T-helper 17 cell (primary cell): ENCODE measurements at places on chromosomes 11 and 22.

DNA sequence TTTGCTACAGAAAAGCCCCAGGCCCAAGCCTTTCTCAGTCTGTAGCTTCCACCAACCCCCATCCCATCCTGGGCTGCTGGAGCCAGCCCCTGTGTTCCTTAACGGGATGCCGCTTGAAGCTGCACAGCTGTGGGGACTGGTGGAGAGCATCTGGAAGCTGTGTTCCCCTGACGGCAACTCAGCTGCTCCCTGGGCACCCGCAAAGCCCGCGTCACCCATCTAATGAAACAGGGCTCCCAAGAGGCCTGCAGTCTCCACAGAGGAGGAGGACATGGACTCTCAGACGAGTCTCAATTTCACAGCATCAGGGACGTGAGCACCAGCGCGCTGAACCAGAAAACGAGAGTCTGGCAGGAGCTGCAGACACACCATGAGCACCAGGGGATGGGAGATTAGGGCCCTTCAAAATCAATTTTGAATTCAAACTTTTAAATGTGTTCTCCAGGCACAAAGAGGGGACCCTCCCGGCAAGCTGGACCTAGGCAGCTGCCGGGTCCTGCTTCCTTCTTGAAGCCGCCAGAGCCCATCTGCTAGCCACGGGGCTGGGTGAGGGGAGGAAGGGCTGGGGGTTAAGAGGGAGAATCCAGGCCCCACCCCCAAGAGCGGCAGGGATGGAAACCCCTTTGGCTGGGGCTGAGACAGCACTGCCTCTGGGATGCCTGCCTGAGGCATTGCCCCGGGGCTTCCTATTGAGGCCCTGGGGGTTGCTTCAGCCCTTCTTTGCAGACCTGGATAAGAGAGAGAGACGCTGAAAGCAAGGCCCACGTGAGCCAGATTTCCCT, 21.0 kb downstream of the LMO1 start:
- no peak for DNase-seq

- DNase-seq: no peak
Measured at GRCh38 chr11:46902694-46903093, 15.7 kb downstream of the LRP4 start.

DNA sequence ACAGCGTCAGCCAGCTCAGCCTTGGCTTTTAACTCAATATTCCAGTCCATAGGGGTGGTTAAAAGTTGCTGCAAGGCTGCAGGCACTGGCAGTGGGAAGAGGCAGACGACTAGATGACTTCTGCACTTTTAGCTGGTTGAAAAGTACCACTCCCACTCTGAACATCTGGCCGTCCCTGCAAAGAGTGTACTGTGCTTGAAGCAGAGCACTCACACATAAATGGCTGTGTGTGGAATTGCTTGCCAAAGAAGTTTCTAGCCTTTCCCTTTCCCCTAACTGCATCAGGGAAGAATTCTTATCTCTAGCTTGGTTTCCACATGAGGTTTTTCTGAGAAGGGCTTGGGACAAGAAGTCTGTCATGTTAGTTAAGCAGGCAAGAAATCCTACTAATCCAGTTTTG, 5.1 kb upstream of the PHLDB1 start:
- DNase-seq: no peak

DNA sequence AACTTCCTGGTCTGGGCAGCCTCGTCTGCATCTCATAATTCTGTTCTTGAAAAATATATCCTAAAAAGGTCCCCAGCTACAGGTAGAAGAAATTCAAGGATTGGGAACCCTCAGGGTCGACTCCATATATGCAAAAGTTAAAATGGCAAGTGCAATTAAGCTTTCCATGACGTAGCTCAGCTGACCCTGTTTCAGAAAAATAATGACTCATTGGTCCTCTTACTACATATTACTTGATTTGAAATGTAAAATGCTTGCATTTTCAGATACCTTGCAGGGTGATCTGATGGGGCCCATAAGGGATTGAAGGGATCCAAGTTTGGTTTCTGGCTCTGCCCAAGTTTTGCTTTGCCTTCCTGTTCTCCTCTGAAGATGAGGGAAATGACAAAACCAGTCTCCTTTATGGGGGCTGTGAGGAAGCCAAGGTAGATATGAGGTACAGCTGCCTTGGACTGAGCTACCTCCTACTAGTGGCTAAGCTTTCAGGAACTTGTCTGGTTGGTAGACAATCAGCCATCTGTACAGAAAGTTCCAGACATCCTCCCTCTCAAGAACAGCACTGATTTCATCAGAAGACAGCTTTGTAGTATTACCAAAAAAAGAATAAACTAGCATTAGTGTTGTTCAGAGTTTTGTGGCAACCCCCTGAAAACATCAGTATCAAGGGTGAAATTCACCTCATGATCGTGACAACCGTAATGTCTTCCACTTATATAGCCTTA, 177.3 kb downstream of the DBX1 start:
- DNase-seq: no peak

- no peak for DNase-seq
Measured at GRCh38 chr22:47124961-47125360, 362.5 kb downstream of the TBC1D22A start.

GRCh38 chr22:23829845-23830372, 8.9 kb downstream of the DERL3 start:
- no peak for DNase-seq

DNA sequence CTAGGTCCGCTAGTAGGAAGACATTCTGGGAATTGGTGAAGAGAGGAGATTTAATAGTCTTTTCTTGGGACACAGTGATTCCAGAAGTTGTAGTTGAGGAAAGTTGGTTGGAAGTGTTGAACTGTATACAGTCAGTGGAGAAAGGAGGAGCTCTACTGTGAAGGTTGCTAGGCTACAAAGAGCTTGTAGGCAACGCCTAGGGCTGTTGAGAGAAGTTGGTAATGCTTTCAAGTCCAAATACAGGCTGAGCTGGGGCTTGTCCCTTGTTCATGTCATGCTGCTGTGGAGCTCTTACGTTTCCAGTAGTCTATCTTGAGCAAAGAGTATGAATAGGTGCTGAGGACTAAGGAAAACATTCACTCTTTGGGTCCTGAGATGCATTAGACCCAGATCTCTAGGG, 1.1 kb downstream of the TBCEL start:
- DNase-seq: no peak

DNA sequence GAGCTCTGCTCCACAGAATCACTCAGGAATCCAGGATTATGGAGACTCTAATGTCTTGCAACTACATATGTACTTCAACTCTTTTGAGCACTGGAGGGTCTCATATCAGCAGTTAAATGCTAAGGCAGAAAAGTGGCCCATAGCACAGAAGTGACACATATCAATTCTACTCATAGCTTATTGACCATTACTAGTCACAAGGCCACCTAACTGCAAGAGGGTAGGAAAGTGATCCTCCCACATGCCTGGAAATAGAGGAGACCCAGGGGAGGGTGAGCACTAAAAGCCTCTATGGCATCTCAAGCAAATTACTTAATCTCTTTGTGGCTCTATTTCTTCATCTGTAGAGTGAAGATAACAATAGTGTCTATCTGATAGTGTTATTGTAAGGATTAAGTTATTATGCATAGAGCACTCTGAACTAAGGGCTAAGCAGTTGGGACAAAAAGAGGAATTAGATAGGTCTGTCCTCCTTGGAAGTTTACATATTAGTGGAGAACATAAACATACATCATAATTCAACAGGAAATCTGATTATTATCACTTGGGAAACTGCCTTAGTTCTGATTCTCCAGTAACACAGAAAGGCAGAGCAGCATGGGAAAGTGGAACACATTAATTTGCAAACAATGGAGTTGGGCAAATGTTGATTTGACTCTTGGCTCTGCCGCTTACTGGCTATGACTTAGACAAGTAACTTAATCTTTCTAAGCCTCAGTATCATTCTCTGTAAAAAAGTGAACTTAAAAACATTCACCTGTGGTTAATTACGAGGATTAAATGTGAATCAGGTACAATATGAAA, 25.1 kb upstream of the USP47 start:
- no peak for DNase-seq

DNA sequence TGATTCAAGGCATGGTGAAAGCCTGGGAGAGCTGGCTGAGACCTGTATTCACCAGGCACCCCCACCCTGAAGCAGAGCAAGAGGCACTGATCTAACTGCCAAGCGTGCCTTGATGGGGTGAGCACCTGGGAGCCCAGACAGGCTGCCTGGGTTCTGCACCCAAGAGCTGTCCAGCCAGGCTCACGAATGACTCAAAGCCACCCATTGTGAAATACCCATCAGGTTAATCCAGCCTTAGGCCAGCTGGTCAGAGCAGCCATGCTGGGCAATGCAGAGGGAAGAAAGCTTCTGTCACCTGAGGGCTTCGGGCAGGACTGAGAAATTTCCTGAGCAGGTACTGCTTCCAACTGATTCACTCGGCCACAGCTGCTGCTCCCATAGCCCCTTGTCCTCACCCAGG, 22.1 kb downstream of the THOC5 start:
- no peak for DNase-seq

DNA sequence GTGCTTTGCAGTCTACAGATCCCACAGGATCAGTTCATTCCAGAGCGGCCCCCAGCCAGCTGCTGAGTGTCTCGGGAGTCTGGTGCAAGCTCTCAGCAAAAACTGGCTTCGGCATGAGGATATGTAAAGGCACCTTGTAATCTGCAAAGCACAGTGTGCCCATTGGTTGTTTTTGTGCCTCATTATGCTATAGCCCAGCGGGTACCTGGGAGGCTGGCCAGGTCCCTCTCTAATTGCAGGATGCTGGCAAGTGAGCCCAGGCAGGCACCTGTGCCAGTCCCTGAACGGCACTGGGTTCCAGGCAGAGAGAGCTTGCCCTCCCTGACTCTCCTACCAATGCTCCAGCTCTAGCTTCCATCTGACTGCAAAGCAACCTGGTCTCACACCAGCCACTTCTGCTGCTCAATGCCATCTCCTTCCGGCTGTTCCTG, 128.7 kb downstream of the DSCAML1 start:
- no peak for DNase-seq

DNA sequence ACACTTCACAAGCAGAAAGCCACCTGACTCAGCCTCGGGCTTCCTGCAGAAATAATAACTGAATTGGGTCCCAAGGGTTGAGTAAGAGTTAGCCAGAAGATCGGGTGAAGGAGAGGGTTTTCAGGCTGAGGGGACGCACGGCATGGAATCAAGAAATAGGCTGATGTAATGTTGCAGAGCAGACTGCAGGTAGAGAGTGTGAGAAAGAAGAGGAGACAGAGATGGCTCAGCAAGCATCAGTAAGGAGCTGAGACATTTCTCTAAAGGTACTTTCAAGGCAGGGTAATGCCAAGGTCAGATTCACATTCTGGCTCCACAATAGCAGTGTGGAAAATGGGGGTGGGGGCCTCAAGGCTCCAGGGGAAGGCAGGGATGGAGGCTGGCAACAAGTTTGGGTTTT, 18.6 kb downstream of the HIRA start:
- no peak for DNase-seq

GRCh38 chr11:6557063-6557462, 46.4 kb downstream of the RRP8 start:
- no peak for DNase-seq

DNA sequence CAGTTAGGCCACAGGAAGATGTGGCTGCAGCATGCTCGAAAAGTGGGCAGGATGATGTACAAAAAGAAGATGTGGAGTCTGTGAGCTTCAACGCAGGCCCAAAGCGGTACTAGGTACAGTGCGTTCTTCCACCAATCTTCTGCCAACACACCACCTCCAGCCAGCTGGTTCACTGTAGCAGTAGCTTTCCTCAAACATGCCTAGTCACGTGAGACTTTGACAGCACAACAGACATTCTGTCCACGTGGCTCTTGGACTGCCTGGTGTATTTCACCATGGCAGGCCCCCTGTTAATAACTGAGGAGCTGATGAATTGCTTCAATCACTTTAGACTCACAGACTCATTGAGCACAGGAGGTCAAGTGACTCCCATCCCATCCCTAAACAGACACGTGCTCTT, 14.1 kb downstream of the SYN3 start:
- DNase-seq: no peak

- DNase-seq: no peak
Measured at GRCh38 chr11:34805937-34806336, 110.2 kb downstream of the APIP start.

GRCh38 chr11:34916843-34917770, 689 bp downstream of the PDHX start:
- no peak for DNase-seq

GRCh38 chr11:83760932-83761331, 474.8 kb upstream of the CCDC90B start:
- DNase-seq: no peak

- no peak for DNase-seq
Measured at GRCh38 chr11:130817330-130817944, 98.8 kb downstream of the SNX19 start.

DNA sequence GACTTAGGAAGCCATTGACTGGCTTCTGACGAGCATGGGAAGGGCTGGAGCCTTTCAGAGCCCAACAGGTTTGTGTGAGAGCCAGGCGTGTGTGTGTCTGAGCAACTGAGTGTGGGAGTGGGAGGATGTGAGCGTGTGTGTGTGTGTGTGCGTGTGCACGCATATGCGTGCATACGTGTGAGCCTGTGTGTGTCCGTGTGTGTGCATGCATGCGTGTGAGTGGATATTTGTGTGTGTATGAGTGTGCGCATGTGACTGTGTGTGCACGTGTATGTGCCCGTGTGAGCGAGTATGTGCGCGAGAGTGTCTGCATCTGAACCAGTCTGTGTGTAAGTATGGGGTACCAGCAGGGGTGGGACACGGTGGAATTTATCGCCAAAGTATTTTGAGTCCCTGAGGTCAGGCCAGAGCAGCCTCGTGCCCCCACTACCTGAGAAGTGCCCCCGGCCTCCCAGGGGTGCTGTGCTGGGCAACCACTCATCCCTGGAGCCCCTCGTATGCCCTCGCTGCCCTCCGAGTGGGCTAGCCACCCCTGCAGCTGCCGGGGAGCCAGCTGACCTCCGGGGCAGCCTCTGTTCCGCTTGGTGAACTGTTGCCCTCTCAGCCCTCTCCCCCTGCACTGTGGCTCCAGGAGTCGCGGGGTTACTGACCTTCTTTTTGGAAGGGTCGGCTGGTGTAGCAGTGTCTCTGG, 38.5 kb downstream of the LRP5 start:
- no peak for DNase-seq

DNA sequence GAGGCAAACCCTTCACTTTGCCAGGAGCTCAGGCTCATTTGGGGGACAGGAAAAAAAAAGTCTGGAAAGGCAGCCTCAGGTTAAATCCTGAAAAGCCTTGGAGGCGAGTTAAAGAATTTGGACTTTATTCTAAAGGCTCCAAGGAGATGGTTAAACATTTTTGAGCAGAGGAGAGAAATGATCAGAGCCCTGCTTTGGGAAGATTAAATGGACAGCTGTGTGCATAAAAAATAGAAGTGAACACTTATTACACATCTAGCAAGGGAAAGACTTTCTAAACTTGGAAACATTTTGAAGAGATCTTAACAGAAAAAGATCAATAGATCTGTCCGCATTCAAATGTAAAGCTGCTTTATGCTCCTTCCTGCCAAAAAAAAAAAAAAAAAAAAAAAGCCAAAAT, 8.4 kb upstream of the RAB3IL1 start:
- no peak for DNase-seq

DNA sequence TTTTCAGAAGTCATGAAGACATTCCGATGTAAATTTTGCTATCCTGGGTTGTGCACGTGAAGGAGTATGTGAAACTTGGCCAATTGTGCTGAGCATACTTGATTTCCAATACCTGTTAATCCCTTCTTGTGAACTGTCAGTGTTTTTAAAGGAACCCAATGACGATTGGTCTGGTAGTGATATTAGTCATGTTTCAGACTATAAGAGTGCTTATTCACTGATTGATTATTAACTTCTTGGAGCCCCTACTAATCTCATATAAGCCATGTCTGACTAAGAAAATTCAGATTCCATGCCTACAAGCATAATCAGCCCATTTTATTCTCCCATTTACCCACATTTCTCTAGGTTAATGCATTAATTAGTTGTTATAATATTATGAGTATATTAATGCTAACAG, 330.8 kb upstream of the MTNR1B start:
- no peak for DNase-seq

- no peak for DNase-seq
Measured at GRCh38 chr11:2312232-2313042, 10.6 kb downstream of the TSPAN32 start.
